ENCODE measurements at places on chromosomes 3 and 15.

GRCh38 chr15:68463996-68464395, 32.0 kb upstream of the ITGA11 start:
- DNase-seq: no peak

- DNase-seq: no peak
Measured at GRCh38 chr3:55006244-55006676, 78.4 kb upstream of the LRTM1 start.

- no peak for DNase-seq
Measured at GRCh38 chr3:123067689-123068600, 1.1 kb downstream of the PDIA5 start.

DNA sequence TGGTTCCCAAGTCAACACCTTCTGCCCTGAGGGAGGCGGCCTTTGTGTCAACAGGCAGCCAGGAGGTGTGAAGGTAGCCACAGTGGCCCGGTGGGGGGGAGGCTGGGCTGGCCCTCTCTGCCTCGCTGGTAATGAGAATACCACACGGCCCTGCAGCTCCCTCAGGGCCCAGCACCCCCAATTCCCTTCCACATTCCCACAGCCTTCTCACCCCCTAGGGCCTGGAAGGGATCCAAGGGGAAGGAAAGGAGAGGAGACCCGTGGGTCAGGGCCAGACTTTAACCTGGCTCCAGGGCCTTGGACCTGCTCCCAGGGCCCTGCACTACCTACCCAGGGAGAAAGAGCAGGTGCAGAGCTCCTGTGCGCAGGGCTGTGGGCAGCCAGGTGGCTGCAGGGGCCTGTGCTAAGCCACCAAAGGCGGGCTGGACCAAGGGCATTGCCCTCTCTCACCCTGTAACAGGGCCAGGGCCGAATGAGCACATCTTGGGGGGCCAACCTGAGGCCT, 8.7 kb upstream of the MESP2 start:
- DNase-seq: no peak

- no peak for DNase-seq
Measured at GRCh38 chr3:93930041-93930440, 43.7 kb downstream of the PROS1 start.

DNA sequence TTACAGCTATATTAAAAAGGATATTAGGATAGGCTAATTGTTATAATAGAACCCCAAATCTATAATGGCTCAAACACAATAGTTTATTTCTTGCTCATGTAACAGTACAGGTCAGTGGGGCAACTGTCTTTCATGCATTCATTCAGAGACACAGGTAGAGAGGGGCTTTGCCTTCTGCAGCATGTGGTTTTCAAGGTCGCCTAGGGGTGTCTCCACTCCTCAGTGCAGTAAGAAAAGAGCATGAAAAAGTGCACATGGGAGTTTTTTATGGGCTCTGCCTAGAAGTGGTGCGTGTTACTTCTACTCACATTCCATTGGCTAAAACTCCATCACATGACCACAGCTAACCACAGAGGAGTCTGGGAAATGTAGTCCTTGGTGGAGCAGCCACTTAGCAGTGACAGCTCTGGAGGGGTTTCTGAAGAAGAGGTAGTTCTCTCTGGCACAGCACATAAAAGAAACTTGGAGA, 1.8 kb downstream of the ZBTB38 start:
- peak; percentile 54 for DNase-seq

DNA sequence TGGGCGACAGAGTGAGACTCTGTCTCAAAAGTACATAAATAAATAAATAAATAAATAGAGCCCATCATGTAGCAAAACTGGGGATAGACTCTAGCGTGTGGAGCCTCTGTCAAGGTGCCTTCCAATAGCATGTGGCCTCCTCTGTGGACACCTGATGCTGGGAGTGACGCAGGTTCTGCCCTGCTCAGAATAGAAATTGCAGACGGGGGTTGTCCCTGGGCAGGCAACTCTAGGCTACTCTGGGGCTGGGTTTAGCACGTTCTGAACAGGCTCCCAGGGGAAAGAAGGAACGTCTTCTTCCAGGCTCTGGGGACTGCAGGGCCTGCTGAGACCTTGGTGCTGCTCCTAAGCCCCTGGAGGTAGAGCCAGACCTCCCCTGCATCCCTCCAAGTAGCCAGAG, 65.3 kb downstream of the EPHB3 start:
- DNase-seq: no peak

DNA sequence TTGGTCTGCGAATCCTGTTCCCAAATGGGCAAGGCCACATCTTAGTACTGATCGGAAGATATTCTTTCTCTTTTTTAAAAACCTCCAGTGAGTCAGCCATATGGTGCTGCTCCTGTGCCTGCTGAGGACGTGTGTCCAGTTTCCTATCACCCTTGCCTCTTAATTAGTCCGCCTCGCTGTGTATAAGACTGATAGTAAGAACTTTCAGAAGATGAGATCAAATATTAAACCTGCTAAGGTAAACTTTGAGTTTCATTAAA, 612 bp downstream of the UBA5 start:
- no peak for DNase-seq

DNA sequence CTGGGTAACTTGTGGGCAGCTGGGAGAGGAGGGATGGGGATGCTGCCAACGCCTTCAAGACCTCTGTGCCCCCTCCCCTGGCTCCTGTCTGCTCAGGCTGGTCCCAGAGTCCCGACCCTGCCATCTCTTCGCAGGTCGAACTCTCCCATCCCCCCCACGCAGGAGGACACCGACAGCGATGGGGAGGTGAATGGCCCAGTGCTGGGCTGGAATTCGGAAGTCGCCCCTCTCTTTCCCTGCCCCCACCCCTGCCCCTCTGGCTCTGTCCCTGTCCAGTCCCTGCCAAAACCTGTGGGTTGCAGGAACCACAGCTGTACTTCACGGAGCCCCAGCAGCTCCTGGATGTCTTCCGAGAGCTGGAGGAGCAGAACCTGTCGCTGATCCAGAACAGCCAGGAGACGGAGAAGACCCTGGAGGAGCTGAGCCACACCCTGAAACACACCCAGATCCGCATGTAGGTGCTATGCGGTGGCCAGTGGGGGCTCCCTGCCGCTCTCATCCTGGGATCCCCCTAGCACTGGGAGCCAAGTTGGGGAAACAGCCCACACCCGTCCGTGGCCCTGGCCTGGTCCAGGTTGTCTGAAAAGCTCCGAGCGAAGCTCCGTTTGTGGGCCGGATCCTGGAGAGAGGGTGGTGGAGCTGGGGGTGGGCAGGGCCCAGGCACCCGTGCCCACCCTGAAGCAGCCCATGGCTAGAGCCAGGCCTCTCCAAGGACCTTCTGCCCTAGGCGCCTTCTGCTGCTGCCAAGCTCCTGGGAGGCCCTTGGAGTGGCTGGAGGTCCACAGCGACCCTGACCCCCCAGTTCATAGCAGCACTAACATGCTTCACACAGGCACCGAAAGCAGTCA, 28.7 kb downstream of the CFAP100 start:
- no peak for DNase-seq

DNA sequence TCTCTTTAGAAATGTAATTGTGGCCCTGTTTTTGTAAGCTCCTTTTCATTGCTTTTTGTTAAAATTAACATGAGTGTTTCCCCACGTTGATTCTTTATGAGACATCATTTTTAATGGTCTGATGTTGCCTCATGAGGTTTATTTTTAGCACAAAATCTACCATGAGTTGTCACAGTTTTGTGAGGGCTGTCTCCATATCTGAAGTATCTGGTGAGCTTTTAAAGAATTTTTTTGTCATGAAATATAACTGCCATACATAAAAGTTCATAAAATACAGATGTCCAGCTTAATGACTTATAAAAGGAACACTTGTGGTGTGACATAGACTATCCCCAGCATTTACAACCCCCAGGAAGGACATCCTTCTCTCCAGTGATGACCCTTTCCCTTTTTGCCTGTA, 34.3 kb upstream of the CEMIP start:
- no peak for DNase-seq

- DNase-seq: no peak
Measured at GRCh38 chr3:179825527-179826246, 172.8 kb downstream of the USP13 start.

DNA sequence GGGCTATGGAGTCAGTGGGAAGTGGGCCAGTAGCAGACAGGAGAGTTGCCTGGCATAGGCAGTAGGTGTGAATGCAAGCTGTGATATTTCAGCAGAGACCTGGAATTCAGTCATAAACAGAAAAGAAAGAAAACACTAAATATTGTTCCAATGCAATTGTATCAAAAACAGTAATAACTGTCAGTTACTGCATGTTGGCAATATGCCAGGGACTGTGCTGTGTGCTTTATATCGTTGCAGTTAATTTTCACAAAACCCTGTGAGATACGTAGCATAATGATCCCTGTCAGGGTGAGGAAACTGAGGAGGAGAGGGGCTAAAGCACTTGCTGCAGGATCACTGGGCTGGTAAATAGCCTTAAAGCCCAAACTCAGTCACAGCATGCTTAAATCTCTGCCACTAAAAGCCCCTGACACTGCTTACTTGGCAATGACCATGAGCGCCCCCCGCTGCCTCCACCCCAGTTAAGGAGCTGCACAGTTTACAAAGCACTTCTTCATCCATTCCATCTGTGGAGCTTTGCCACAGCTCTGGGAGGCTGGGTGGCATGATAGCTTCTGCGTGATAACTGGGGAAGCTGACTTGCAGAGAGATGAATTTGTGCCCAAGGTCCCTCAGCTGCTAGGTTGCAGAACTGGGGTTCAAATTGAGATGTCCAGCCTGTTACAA, 3.9 kb downstream of the SLC6A1 start:
- DNase-seq: no peak

GRCh38 chr3:154904328-154904727, 175.8 kb upstream of the MME start:
- DNase-seq: no peak

DNA sequence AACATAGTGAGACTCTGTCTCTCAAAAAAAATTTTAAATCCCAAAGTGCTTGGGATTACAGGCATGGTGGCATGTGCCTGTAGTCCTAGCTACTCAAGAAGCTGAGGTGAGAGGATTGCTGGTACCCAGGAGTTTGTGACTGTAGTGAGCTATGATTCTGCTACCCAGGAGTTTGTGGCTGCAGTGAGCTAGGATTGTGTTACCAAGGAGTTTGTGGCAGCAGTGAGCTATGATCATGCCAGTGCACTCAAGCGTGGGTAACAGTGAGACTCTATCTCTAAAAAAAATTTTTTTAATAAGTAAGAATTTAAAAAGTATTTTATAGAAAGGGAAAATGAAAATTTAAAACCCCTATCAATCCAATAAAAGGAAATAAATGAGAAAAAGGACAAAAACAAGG, 69.5 kb downstream of the FAIM start:
- no peak for DNase-seq

- DNase-seq: no peak
Measured at GRCh38 chr3:22555753-22556435, 647.2 kb upstream of the UBE2E2 start.

- DNase-seq: peak; percentile 33
Measured at GRCh38 chr3:52446631-52447511, 2.0 kb upstream of the SEMA3G start.

- DNase-seq: no peak
Measured at GRCh38 chr15:48924528-48925393, 39.0 kb downstream of the SHC4 start.

- DNase-seq: no peak
Measured at GRCh38 chr3:44468572-44469520, 8.6 kb downstream of the ZNF445 start.

DNA sequence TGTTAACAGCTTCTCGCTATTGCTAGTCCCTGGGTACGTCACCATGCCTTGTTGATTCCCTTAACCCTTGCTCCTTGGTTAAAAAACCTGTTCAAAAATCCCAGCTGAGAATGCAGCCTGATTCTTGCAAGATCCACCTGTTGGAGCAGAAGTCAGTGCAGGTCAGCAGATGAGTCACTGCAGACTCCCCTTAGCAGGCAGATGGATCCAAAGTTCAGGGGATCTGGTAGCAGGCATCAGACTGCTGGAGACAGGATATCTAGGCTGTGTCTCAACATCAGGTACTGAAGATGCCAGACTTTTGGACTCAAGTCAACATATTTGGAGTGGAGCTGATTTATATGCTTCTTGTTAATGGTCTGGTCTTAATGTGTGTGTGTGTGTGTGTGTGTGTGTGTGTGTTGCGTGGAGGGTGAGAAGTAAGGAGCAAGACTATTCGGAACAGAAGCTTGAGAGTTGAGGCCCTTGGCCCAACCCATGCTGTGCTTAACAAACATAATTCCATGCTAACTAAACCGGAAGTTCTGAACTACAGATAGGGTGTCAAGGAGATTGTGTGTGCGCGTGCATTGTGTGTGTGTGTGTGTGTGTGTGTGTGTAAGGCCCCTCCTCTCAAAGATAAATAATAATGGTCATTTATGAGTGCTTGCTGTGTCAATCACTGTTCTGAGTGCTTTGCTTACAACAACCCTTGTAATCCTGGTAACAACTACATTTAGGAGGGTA, 1.0 kb upstream of the C3orf52 start:
- DNase-seq: no peak

DNA sequence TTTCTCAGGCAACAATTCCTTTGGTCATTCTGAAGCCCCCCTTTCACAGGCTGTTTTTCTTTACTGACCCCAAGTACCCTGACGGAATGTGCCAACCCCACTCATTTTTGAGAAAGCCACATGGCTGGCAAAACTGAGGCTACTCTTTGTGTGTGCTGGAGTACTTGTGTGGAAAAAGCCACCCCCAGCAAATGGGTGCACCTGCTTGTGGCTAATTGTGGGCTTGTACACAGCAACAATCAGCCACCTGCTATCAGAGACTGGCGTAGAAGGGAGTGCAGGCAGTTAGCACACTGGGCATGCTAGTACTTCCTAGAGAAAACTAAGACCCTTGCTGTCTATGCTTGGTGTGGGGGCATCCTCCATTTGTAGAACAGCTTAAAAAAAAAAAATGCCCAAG, 110.1 kb upstream of the LMOD3 start:
- DNase-seq: no peak

DNA sequence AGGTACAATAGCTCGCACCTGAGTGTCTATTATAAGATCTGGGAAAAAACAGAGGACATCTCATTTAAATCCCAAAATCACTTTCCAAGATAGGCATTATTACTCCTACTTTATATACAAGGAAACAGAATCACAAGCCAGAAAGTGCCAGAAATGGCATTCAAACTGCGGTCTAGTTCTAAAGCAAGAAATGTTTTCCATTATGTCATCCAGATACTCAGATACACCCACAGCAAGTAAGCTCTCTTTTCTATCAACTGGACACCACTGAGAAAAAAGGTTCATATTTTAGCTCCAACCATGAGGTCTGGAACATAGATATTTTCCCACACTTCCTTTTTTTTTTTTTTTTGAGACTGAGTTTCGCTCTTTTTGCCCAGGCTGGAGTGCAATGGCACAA, 8.1 kb downstream of the SLC33A1 start:
- DNase-seq: no peak

DNA sequence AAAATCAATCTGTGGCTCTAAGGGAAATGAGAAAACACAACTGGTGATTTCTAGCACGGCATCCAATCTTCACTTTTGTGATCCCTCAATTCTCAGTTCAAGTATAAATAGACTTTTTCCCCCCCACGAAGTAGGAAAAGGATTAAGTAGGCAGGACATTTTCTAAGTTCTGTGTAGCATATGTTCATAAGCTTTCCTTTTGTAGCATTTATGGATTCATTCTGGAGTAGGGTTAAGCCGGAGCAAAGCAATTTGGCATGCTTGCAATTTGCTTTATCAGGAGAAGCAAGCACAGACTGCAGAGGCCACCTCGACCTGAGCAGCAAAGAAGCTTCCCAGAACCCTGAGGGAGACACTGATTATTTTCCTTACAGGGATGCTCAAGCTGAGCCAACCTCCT, 66.3 kb downstream of the FHIT start:
- DNase-seq: no peak

GRCh38 chr3:6180171-6180570, 680.7 kb upstream of the GRM7 start:
- no peak for DNase-seq

- no peak for DNase-seq
Measured at GRCh38 chr15:55170361-55170760, 26.4 kb downstream of the RSL24D1 start.

GRCh38 chr3:46666453-46666845, 27.0 kb downstream of the ALS2CL start:
- DNase-seq: no peak

All from T-helper 1 cell (primary cell).